ENCODE measurements at places on chromosomes 5 and 9.

- no peak for DNase-seq
These were observed 117.5 kb downstream of the SLC1A3 start for GRCh38 chr5:36723912-36724311.

- no peak for DNase-seq
These were observed 1130.0 kb upstream of the CDH6 start for GRCh38 chr5:30063503-30063902.

- no peak for DNase-seq
These were observed 427.8 kb downstream of the KDM4C start for GRCh38 chr9:7185612-7186011.

DNA sequence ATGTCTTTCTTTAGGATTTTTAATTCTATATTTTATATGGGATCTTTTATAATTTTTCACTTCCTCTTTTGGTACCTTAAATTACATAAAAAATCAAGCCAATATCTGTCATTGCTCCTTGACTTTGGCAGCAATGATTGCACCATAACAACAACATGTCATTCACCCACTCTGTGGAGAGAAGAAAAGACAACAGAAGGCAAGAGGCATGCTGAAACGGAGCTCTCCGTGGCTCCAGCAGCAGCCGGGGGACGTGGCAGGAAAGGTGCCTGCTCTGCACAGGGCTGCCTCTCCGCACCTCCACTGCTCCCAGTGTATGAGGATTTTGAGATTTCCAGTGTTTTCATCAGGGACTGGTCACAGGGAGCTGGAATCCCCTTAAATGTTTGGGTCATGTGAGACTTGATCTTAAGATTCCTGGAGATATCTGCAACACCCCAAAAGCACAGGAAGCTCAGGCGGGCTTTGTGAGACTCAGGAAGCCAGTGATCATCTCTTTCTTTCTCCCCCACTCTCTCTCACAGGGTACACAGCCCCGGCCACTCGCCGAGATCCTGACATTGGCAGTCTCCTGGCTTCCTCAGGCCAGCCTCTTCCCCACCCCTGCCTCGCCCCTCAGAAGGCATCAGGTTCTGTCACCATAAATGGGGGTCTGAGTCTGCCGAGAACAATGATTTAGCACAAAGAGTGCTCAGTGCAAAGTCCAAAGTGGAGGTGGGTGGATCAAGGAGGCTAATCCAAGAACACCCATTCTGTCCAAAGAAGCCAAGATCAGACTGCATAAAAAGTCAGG lies 74.6 kb downstream of the ACTL7B start:
- no peak for DNase-seq

DNA sequence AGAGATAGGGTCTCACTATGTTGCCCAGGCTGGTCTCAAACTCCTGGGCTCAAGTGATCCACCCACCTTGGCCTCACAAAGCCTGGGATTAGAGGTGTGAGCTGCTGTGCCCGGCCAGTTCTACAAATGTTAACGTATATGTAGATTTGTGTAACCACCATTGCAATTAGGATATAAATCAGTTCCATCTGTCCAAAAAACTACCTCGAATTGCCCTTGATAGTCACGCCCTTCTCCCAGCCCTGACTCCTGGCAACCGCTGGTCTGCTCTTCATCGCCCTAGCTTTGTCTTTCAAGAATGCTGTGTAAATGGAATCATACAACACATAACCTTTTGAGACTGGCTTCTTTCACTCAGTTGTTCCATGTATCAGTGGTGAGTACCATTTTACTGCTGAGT lies 46.1 kb upstream of the PPARGC1B start:
- DNase-seq, result no peak

- no peak for DNase-seq
These were observed 459.5 kb upstream of the PTGER4 start for GRCh38 chr5:40220260-40220659.

DNA sequence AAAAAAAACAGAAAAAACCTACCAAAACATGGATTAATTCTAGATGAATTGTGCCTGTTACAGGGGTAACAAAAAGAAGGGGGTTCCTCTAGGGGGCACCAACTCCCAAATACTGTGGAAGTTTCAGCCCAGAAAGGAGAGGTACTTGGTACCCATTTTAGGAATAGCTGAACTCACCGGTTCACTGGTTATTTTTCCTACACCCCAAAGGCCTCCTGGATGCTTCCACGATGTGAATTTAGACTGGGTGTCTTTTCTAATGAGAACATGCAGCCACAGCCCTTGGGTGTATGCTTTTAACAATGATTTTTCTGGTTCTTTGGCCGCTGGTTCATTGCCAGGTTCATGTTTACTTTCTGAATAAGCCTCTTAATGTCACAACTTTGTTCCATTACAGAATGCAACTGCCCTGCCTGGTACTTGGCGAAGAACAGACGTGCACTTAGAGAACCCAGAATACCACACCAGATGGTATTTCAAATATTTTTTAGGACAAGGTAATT lies 46.7 kb downstream of the GARNL3 start:
- no peak for DNase-seq

GRCh38 chr5:18078157-18078556 lies 443.9 kb downstream of the TAF11L14 start:
- no peak for DNase-seq

DNA sequence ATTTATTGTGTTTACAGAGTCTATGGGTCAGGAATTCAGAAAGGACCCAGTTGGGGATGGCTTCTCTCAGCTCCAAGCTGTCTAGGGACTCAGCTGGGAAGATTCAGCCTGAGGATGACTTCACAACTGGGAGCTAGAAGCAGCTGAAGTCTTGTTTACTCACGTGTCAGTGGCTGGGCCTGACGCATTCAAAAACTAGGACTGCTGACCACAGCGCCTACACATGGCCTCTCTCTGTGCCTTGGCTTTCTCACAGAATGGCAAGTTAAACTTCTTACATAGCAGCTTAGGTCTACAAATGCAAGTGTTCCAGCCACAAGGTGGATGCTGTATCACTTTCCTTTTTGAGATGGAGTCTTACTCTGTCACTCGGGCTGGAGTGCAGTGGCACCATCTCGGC lies 16.3 kb upstream of the PPP2CA start:
- no peak for DNase-seq

GRCh38 chr5:14809369-14810155 lies 62.0 kb downstream of the ANKH start:
- DNase-seq, result peak; percentile 23

- DNase-seq, result no peak
These were observed 5.7 kb downstream of the GFM2 start for GRCh38 chr5:74761241-74761640.

DNA sequence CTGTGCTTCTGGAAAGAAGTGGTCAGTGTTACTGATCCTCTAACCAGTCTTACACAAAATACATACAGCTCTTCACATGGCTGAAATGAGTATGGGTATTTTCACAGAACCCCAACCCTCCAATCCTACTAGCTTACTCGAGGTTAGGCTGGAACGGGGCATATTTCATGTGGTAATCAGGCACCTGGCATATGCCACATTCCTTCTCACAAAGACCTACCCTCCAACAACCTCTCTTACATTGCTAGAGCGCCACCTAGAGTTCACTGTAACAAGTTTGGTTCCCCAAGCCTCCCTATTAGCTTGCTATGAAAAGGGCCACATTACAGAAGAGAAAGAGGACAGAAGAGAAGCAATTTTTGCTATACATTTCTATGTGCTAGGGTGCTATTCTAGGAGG lies 597.3 kb downstream of the PRELID2 start:
- no peak for DNase-seq

DNA sequence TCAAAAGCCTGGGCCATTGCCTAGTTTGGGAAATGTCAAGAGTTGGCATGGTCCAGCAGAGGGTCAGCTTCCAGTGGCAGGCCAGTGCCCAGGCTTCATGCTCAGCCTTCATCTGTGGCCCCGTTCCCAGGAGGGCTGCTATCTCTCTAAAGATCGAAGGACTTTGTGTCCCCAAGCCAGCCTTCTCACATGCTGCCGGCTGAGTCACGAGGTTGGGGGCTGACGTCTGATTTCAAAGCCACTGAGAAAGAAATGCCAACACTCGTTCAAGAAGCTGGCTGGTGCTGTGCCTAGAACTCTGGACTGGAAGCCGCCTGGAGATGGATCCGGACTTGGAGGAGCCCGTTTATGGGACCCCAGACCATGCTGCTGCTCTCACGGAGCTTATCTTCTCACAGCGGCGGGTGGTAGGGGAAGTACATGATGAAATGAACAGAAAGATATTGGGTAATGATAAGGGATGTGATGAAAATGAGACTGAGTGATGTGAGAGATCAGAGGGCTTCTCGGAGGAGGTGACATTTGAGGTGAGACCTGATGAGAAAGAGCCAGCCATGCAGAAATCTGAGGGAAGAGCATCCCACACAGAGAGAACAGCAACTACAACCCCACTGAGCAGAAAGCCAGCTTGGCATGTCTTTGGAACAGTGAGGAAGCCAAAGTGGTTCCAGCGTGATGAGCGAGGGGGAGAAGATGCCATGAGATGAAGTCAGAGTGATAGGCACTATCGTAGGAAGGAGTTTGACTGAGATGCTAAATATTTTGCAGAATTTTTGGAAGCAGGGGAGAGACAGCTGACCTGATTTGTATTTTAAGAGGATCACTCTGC lies 54.9 kb upstream of the BOD1 start:
- peak; percentile 84 for DNase-seq

- no peak for DNase-seq
These were observed 31.8 kb upstream of the FGF1 start for GRCh38 chr5:142717582-142718215.

DNA sequence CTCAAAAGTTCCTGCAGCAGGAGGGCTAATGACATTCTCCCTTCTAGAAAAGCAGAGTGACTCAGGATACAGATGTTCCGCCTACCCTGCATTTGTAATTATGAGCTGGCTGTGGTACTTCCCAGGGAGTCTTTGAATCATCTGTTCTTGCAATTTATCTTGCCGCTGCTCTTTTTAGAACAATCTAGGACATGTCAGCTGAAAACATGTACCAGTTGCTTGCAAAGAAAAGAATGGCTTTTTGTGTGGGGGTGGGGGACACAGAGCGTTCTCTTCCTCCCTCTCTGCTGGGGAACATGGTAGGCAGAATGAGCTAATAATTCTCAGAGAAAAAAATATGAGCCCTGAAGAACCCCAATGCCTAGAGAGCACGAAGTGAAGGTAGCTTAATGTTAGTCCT lies 51.7 kb upstream of the TUT7 start:
- DNase-seq, result no peak

DNA sequence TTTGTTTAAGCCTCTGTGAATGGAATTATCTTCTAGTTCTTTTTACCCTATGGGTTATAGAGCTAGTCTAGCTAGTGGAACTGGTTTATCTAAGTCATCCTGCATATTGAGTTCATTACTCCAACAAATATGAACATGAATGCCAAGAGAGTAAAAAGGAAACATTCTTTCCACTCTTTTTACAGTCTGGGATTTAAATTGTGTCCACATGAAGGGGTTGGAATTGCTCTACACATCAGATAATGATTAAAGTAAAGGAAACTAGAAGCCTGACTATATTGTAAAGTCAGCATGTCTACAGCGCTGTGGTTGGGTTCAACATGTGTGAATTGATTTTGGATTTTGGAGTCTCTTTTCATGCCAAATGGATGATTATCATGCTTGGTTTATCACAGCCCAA lies 173.1 kb downstream of the CCDC171 start:
- DNase-seq, result no peak

DNA sequence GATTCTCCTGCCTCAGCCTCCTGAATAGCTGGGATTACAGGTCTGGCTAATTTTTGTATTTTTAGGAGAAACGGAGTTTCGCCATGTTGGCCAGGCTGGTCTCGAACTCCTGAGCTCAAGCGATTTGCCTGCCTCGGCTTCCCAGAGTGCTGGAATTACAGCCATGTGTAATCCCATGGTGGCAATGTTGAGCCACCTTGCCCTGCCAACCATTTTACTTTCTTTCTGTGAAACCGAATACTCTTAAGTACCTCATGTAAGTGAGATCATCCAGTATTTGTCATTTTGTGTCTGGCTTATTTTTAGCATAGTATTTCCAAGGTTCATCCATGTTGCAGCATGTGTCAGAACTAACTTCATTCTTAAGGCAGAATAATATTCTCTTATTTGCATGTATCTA lies 8.2 kb downstream of the PRRC2B start:
- DNase-seq, result no peak

DNA sequence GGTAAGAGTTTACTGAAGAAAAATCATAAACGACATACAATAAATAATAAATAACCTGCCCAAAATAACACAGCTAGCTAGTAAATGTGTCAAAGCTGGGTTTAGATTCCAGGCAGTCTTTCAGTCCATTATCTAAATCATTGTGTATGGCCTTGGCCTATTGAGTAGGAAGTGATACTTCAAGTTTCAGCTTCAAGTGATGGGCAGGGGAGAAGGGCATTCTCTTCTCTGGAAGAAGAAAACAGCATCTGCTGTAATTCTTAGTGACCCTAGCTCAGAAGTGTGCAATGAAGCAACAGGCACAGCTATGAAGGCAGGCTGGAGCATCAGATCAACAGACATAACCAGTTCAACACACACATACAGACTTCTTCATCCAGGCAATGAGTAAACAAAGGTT lies 42.5 kb downstream of the FNIP1 start:
- no peak for DNase-seq

DNA sequence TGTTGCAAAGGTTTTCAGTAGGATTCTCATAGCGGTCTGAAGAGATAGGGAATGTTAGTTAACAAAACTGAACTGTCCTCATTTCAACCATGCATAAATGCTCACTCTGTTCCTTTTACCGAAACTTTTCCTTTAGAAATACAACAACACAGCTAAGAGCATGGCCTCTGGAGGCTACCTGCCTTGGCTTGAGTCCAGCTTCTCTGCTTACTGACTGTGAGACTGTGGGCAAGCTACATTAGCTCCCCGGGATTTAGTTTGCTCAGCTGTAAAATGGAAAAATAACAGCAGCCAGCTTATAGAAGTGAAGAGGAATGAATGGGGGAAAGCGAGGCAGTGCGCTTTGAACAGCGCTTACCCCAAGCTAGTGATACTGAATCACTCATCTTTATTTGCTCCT lies 507.9 kb upstream of the DAP start:
- DNase-seq, result no peak

GRCh38 chr9:70450738-70451137 lies 36.3 kb upstream of the KLF9 start:
- DNase-seq, result no peak

- DNase-seq, result no peak
These were observed 3.7 kb upstream of the UCK1 start for GRCh38 chr9:131534721-131535237.

- DNase-seq, result no peak
These were observed 73.7 kb downstream of the ZNF462 start for GRCh38 chr9:106936680-106937079.

GRCh38 chr5:61675015-61675692 lies 343.1 kb downstream of the ZSWIM6 start:
- DNase-seq, result no peak

- DNase-seq, result no peak
These were observed 183.0 kb downstream of the GLIS3 start for GRCh38 chr9:4116723-4117460.

GRCh38 chr5:165521816-165522610 lies 2016.6 kb downstream of the MAT2B start:
- no peak for DNase-seq

DNA sequence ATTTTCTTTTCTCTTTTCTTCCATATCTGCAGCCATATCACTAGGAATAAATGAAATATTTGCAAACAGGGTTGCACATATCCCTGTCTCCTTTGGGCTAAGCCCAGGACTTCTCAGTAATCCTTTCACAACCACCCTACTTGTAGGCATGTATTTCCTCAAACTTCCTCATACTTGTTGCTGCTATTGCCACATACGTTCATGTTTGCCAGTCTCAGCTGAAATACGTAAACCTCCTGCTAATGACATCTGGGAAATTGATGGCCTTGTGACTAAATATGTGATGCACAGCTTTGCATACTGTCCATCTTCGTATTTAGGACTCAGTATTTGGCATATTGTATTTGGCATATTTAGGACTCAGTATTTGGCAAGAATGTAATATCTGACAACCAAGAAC lies 224.6 kb downstream of the PLK2 start:
- no peak for DNase-seq
